ENCODE measurements at places on chromosomes 6 and 20.

GRCh38 chr20:5737966-5738365 lies 12.2 kb upstream of the SHLD1 start:
- DNase-seq, result no peak

GRCh38 chr20:38651562-38651961 lies 50.0 kb downstream of the ARHGAP40 start:
- DNase-seq, result no peak

- no peak for DNase-seq
These were observed 467.1 kb downstream of the HDGFL1 start for GRCh38 chr6:23036406-23036983.

DNA sequence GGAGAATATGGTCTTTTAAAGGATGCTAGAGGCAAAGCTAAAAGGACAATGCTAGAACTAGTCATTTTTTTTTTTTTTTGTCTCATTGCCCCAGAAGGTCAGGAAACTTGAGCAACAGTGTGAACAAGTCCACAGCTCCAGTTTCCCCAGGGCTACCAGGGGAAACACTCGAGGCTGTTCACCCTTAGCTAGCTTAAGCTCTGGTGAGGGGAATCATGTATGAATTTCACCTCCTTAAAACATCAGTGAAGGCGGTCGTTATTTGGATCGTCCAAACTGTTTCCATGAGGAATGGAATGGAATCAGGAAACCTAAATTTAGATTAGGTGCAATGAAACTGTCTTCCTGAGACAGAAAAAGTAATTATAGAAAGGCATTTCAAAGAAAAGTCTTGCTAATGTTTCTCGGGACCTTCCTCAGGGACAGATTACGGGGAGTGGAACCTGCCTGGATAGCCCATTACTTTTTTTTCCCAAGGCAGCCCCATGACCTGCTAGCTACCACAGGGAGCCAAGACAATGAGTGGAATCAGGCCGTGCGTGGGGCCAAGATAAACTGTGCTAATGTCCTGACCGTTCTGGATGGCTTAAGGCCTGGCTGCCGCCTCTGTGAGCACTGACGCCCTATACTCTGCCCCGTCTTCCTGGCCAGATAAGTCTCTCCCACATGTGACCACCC lies 164.8 kb upstream of the SGK1 start:
- no peak for DNase-seq

DNA sequence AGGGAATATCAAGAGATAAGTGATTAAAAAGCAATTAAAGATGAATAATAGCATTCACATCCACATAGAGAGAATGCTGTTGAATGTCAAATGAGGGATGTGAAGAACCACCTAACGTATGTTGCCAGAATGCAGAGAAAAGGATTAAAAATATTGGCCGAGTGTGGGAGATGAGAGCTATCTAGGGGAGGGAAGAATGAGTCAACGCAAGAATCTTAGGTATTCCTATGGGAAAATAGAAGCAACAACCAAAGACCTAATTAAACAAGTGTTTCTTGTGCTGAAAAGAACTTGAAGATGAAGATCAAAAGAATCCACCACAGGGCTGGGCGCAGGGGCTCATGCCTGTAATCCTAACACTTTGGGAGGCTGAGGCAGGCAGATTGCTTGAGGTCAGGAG lies 12.2 kb upstream of the RSPH3 start:
- DNase-seq, result no peak

DNA sequence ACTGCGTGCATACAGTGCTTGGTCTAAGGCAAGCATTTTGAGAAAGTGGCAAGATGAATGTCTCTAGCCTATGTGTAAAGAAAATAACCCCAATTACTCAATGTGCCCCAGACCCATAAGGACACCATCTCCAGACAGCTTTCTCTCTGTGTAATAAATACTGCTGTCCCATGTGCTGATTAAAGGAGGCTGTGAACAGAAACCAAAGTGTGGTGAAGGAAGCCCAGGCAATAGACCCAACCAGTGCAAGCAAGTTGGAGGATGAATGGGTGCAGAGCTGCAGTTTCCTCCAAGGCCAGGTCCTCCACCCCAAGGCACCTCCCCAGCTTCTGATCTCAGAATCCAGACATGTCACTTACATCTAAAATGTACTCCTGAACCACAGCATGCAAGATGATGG lies 60.6 kb downstream of the TRAM2 start:
- no peak for DNase-seq

- peak; percentile 79 for DNase-seq
These were observed 7.0 kb downstream of the DYNLRB1 start for GRCh38 chr20:34522969-34523871.

- peak; percentile 83 for DNase-seq
These were observed 55.3 kb upstream of the BTN3A2 start for GRCh38 chr6:26309731-26310142.

DNA sequence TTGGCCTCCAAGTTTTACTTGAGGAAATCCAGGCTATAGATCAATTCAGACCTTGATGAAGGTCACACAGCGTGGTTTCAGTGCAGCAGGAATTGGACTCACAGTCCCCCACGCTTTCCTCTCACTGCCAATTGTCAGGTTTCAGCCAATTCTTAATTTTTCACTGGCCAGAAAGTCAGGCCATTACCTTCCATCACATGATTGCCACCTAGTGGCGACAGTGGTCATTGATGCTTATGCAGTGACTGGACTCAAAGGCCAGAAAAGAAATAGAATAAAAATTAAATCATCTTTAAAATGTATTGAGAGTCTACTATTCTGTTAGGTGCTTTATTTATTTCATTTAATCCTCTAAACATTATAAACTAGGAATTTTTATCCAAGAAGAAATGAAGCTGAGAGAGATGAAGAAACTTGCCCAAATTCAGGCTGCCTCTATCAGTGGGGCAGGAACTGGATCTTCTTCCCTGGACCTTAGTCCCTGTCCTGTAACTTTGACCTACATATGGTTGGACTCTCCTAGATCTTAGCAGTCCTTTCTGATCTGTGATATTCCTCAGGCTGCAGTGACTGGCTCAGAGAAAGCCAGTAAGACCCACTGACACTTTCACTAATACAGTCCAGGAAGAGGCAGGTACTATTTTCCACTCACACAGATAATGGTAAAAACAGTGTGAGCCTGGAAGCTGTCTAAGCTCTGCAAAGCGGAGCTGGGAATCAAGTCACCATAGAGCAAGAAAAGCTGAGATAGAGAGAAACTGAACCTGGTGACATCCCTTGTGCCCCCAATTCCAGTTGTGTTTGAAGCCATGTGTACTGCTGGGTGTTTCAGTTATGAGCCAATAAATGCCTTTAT lies 133.3 kb downstream of the ELOVL4 start:
- DNase-seq, result peak; percentile 30

GRCh38 chr6:162403031-162403430 lies 324.5 kb downstream of the PRKN start:
- no peak for DNase-seq

- DNase-seq, result no peak
These were observed 236.8 kb downstream of the DLL1 start for GRCh38 chr6:170053966-170054661.

DNA sequence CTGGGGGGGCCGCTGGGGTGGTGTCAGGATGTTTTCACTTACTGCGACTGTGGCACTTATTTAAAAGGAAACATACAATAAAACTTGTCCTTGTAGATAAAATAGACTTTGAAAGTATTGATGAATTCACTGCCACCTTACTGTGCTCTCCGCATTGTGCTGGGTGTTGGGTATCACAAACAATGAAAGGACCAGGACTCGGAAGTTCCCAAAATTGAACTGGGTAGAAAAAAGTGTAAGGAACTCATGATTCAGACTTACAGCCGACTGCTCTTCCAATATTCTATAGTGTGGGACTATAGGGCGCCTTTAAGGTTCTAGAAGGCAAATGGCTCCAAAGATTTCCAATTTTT lies 32.1 kb upstream of the ID4 start:
- peak; percentile 9 for DNase-seq

- DNase-seq, result no peak
These were observed 95.6 kb downstream of the RAMACL start for GRCh38 chr6:166490671-166491500.

GRCh38 chr6:63066055-63066704 lies 145.1 kb upstream of the FKBP1C start:
- peak; percentile 1 for DNase-seq

DNA sequence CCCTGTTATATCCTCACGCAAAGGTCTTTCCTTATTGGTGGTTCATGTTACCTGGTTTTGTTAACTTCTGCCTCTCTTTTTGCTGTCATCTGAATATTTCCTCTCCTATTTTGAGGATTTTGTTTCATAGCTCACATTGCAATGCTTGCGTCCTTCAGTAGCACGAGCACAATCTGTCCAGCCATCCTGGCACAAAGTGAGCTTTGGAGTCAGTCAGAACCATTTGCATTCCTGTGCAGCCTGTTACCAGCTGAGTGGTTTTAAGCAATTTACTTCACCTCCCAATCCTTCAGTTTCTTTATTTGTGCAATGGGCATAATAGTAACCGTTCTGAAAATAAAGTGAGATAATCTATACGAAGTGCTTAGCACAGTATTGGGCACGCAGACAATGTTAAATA lies 42.7 kb downstream of the AKAP7 start:
- DNase-seq, result no peak

DNA sequence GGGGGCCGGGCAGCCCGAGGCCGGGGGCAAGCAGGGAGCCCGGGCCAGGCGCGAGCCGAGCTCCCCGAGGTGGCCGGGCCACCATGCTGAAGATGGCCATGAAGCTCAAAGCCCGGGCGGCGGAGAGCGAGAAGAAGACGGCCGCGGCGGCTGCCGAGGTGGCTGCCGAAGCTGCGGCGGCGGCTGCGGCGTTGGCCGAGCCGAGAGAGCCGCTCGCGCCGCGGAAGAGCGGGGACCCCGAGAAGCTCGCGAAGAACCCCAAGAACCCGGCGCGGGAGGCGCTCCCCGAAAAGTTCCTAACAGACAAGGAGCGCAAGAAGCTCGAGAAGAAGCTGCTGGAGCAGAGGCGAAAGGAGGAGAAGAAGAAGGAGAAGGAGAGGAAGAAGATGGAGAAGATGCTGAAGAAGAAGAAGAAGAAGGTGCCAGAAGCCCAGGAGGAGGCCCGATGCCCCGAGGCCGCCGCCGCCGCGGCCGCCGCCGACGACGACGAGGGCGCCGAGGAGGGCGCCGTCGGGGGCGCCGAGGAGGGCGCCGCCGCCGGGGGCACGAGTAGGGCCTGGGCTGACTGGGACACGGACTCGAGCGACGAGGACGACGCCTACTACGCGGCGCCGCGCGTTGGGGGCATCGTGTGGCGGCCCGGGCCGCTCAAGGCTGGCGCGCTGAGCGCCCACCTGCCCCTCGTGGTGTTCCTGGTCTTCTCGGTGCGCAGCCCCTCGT lies 37.4 kb downstream of the GNAS start:
- no peak for DNase-seq

- DNase-seq, result no peak
These were observed 5.5 kb downstream of the DTNBP1 start for GRCh38 chr6:15657290-15657689.

DNA sequence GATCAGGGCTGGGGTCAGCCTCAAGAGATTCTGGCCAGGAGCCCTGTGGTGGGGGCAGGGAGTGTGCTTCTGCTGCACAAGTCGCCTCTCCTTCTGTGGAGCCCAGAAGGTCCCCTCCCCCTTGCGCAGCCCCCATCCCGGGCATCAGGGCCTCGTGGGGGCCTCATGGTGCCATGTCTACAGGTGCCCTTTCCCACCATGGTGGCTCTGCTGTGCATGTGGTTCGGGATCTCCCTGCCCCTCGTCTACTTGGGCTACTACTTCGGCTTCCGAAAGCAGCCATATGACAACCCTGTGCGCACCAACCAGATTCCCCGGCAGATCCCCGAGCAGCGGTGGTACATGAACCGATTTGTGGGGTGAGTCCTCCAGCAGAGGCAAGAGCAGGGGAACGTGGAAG lies 48.1 kb downstream of the TM9SF4 start:
- DNase-seq, result no peak

DNA sequence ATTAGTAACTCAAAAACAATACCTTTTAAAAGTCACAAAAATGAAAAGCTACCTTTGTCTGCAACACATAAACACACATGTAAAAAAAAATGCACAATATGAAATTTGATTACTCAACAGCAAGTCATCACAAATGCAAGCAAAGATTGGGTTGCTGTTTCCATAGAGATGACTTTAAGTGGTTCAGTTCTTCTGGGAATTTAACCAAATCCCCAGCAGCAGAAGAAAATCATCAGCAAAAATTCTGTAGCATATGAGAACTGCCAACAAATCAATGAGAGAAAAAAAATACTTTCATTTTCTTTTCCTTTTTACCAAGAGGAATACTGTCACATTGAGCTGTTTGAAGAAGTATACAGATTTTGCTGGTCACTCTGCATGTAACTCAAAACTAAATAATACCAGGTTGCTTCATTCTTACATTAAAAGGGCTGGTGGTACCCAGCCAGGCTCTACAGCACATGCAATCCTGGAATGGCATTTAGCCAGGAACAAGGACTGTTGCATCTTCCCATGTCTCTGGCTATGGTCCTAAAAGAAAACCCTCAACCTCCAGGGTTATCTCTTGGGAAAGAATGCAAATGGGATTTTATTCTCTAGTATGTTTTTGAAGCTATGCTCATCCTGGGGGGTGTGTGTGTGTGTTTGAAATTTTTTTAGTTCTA lies 158.3 kb downstream of the OPRM1 start:
- DNase-seq, result no peak

DNA sequence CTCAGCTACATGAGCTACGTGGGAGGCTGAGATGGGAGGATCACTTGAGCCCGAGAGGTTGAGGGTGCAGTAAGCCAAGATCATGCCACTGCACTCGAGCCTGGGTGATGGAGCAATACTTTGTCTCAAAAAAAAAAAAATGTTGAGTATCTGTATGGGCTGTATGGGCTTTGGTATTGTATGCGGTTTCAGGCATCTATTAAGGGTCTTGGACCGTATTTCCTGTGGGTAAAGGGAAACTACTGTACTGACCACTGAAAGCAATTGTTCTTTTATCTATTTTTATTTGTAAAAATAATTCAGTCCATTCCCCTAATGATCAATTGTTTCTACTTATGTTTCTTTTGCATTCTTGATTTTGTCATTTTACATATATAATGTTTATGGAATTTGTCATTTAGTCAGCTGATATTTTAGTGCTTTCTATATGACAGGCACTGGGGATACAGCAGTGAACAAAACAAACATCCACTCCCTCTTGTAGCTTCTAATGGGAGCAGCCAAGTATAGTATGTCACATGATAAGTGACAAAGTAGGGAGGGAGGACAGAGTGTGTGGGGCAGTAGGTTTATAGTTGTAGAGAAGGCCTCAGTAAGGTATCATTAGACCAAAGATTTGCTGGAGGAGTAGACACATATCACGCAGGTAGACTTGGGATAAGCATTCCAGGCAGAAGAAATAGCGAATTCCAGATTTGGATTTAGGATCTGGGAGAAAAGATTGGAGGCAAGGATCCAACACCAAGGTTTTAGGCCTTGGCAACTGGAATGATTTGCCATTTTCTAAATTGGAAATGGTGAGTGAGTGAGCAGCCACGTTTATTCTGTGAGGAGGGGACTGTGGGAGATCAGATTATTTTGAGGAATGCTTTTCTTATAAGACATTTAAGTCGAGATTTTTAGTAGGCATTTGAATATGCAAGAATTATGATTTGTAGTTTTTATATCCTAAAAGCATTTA lies 6.0 kb downstream of the PCMT1 start:
- DNase-seq, result no peak

DNA sequence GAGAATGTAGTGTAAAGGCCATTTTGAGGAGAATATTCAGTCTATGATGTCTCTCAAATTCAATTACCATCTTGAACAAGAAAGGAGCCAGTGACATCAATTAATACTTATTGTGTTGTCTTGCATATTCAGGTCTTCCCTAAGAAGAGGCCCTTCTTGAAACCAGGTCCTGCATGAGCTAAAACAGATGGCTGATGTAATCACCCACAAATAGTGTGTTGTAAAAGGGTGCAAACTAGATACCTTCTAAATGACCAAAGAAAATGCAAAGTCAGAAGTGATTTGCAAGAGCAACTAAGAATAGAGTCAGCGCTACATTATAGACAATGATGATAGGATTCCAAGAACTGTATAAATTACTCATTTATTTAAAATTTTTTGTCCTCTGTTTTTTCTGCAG lies 97.0 kb downstream of the BTBD3 start:
- no peak for DNase-seq

Measured in SW480 (cell line).